ENCODE measurements at places on chromosomes 12 and 14.
A peak's percentile ranks its signal among the peaks of the same experiment; 100 is the strongest.

DNA sequence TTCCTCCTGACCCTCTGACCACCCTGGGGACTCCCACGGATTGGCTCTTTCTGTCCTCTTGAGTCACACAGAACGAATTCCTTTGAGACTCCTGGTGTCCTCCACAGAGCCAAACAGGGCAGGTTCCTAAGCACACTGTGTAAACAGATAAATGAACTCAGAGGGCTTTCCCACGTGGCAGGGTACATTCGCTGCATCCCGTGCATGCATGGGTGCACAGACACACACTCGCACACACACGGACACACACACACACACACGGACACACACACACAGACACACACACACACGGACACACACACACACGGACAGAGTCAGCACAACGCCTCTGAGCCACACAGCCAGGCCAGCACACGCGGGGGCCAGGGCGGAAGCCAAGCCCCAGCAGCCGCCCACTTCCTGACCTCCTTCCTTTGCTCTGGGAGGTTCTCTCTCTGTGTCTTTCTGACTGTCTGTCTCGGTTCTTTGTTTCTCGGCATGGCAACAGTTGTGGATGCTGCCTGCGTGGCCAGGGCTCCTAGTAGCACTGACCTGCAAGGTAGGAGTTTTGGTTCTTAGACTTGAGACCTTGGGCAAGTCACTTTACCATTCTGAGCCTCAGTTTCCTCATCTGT, 706 bp downstream of the CRACR2A start:
- peak; percentile 87 for DNase-seq

DNA sequence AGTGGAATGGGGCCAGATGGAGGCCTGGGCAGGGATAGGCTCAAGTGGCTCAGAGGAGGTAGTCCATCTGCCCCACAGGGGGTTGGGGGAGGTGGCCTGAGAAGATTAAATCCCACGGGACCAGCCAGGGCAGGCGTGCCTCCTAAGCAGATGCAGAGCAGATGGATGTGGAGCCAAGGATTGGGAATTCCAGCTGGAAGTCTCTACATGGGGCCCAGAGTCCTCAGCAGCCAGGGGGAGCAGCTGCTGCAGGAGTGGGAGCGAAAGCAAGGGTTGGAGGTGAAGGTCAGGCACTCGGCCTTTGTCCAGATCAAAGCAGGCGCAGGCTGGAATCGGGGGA, 42.4 kb upstream of the VRK1 start:
- DNase-seq: no peak

DNA sequence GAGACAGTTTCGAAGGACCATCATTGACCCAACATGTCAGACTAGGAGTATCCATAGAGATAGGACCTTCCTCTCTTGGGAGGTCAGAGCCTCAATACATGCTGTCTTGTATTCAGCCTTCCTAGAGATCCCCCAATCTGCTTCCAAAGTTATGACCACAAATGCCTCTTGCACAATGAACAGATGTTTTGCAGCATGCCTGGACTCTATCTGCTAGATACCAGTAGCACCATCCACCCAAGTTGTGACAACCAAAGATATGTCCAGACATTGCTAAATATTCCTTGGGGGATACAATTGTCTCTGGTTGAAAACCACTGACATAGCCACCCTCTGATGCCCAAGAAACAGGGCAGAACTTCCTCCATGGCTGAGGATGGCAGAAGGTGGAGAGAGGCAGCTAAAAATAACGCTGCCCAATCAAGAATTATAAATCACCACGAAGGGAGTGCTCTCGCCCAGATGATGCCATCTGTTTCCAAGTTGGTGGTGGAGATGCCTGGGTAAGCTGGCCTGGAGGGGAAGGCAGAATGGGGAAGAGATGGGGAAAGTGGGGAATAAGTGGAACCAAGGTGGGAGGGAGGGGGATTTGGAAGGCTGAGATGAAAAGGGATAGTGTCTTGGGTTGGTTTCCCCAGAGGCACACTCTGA, 42.9 kb upstream of the NOS1 start:
- no peak for DNase-seq

- no peak for DNase-seq
Observed at GRCh38 chr14:69068744-69069421, 84.0 kb downstream of the DCAF5 start.

DNA sequence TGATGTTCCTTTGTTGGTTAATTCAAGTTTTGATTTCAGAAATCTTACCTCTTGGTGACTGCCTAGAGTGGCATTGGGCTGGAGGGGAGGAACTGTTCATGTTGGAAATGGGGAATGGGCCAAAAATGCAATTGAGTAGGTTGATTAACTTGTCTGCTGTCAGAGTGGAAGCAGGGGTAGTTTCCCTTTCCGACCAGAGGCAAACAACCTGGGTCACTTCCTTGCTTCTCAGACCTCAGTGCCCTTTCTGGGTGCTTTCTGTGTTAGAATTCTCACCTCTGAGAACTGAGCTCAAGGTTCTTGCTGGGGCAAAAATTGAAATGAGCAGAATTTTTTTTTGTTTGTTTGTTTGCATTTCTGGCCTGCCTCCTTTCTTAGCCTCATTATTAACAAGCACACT, 2.3 kb upstream of the M6PR start:
- peak; percentile 35 for DNase-seq

DNA sequence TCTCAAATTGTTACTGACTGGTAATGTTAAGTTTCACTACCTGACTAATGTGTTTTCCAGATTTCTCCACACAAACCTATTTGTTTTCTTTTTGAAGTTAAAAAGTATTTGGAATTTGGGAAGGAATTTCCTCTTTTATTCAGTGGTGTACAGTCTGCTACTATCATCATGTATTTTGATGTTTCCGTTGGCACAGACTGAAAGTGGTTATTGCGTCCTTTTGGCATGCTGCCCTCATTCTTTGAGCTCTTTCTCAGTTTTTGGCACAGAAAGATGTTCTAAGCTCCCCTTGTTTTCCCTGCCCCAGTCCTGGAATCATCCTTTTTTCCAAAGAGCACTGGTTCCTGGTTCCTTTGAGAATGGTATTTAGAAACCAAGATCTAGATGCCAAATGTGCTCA, 31.4 kb upstream of the RTRAF start:
- no peak for DNase-seq

GRCh38 chr12:29510591-29511185, 13.2 kb upstream of the OVCH1 start:
- no peak for DNase-seq

- DNase-seq: no peak
Observed at GRCh38 chr14:99708449-99708848, 24.4 kb downstream of the CYP46A1 start.

DNA sequence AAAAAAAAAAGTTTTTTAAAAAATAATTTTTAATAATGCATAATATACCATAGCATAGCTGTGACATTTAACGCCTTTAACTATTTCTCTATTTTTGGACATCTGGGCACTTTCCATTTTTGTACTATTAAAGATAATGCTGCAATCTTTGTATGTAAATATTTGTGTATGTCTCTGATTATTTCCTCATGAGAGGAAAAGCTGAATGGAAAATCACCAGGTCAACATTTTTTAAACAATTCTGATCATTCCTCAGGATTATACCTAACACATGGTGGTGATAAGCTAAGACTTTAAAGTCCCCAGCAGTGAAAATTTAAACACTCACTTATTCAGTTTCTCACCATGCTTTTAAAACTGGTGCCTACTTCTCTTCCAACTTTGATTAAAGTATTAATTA, 31.3 kb upstream of the NR1H4 start:
- DNase-seq: no peak

DNA sequence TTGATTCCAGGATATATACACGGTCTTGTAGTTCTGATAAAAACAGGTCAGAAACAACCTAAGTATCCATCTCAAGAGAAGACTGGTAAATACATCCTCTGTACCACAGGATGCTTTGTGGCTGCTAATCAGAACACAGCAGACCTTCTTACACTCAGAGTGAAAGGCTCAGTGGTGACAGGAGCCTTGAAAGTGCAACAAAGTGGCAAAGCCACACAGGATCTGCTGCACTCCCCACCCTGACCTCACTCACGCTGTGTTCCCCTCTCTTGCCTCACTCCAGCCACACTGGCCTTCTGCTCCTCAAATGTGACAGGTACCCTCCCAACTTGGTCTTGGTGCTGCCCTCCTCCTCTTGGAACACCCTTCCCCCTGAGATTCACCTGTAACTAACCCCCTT, 98.1 kb upstream of the GRIP1 start:
- DNase-seq: peak; percentile 85

DNA sequence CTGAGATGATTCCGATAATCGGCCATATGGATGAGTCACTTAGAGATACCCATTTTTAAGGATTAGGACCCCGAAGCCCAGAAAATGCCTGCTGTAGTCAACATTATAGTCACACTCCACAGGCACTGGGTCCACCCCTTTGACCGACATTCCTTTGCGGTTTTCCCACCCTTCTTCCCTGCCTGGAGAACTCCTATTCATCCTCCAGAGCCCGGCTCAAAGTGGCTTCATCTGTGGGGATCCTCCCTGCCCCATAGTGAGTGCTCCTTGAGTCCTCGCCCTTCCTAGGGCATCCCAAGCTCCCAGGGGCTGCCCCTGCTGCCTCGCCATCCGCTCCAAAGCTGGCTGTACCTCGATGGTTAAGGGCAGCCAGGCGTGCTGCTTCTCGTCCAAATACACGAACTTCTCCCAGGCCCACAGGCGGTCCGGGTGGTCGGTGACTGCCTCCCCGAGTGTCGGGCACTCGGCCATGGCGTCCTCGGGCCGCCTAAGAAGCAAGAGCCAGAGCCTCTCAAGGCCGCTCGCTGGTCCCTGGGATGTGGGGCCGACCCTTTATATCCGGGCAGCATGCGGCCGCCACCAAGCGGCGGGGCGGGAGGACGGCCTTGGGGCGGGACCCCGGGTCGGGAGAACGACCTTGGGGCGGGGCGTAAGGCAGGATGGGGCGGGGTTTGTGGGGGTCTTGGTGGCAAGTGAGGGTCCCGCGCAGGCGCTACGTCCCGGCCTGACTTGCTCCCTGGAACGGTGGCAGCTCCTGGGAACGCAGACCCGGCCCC, at the start of gene TCL1A:
Gene TCL1A (minus strand): TSS at position 530 of the 776 bp plus-strand sequence. CDS start 59 bp downstream, at position 471.
- DNase-seq: no peak

- no peak for DNase-seq
Observed at GRCh38 chr12:79415321-79415720, 275.4 kb downstream of the PAWR start.

GRCh38 chr14:65054471-65055085, 47.7 kb downstream of the MAX start:
- no peak for DNase-seq

DNA sequence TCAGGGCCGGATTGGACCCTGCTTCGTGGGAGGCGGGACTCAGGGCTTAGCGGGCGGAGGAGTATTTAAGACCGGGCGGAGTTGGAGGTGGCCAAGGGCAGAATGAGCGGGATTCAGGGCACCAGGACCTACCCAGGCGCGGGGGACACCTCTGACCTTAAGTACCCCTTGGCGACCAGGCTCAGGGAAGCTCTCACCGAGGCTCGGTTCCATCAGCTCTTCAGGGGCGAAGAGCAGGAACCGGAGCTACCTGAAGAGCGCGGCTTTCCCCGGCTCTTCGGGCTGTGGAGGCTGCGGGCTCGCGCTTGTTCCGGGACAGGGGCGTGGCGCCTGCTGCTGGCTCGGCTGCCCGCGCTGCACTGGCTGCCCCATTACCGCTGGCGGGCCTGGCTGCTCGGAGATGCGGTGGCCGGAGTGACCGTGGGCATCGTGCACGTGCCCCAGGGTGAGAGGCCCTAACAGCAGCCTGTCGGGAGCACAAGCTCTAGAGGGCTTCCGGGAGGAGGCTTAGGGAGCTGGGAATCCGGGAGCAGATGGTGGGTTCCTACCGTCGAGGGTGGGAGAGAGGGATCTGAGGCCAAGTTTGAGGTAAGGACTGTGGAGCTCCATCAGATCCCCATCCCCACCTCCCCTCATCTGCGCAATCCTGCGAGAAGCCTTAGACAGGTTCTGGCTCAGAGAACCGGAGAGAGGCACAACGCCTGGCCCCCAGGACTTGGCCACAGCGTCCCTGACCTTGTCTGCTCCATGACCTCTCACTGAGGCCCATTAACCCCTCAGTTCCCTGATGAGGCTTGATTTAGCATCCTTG, 8.4 kb downstream of the ARHGEF25 start:
- DNase-seq: no peak

DNA sequence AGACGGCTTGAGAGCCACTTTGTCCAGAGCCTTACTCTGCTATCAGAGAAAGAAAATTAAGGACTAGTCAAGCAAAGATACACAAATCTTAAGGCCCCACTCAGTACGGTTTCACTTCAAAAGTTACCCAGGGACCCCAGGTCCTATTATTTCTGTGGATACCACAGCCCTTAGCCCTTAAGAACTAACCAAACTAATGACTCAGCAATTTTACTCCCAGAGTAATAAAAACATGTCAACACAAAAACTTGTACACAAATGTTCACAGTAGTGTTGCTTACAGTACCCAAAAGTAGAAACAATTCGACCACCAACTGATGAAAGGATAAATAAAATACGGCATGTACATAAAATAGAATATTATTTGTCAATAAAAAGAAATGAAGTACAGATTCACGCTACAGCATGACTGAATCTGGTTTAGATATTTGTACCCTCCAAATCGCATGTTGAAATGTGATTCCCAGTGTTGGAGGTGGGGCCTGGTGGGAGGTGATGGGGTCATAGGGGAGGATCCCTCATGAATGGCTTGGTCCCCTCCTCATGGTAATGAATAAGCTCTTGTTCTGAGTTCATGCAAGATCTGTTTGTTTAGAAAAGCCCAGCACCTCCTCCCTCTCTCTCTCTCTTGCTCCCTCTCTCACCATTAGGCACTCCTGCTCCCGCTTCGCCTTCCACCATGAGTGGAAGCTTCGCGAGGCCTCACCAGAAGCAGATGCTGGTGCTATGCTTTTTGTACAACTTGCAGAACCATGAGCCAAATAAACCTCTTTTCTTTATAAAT, 30.5 kb downstream of the AREL1 start:
- DNase-seq: no peak

DNA sequence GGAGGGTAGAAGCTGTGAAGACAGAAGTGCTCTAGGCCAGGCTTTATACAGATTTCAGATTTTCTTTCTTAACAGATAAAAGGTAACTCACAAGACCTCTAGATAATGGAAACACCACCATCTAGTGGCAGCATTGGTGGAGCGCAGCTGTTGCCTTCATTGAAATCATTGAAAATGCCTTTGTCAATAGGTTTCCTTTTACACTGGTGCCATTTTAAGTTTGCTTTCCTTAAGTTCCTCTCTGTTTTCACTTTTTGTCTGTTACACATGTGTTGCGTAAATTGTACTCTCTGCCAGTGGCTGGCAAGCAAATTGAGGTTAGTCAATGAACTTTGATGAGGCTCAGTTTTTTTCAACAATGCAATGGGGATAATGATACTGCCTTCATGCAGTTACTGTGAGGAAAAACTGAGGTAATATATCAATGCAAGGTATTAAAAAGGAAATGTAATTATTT, 31.1 kb downstream of the ALDH1L2 start:
- peak; percentile 86 for DNase-seq

GRCh38 chr14:59037620-59038019, 150.8 kb upstream of the DAAM1 start:
- DNase-seq: no peak

- no peak for DNase-seq
Observed at GRCh38 chr14:104075530-104076151, 9.9 kb upstream of the ASPG start.

DNA sequence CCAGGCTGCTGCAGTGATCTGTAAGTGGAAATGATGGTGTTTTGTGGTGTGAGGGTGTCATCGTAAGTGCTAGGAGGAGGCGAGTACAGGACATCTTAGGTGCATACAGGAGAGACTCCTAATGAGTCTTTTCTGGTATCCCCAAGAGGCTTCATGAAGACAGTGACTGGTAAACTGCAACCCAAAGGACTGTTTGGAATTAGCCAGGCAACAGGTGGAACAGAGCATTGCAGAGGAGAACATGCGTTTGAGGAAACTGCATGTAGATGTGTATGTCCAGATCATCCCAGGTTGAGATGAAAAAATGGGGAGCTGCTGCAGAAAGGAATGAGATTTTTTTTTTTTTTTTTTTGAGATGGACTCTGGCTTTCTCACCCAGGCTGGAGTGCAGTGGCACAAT, 5.4 kb downstream of the ACAD10 start:
- DNase-seq: no peak
